ENCODE measurements at places on chromosomes 3 and 15. TPM values are rescaled to one million over a fixed set of nuclear protein-coding genes. Genes with fewer than 3 reads are reported as not detected.

Gene SELENOT
- 285 TPM for total RNA-seq

Gene OXTR
- total RNA-seq, result 1.7 TPM

Gene PLXNA1
- total RNA-seq, result 67.2 TPM

Gene ZBED2
- 8.3 TPM for total RNA-seq

Gene FGD5
- total RNA-seq, result under 0.01 TPM

Gene RBPMS2
- total RNA-seq, result not detected

Gene TEX55
- not detected for total RNA-seq

Gene RBMS3
- total RNA-seq, result 19.3 TPM

Gene ROPN1
- not detected for total RNA-seq

Gene PLCH1
- total RNA-seq, result under 0.01 TPM

Gene PLAAT1
- total RNA-seq, result 0.85 TPM

Gene ITGA11
- not detected for total RNA-seq

Gene ALCAM
- total RNA-seq, result 212 TPM

Gene GCHFR
- 30.9 TPM for total RNA-seq

Gene ST3GAL6
- total RNA-seq, result 5.8 TPM

Gene C3orf49
- not detected for total RNA-seq

Gene TYRO3
- total RNA-seq, result 5.5 TPM

Gene HRG
- not detected for total RNA-seq

Gene ZNF710
- total RNA-seq, result 9.8 TPM

Gene AGTR1
- total RNA-seq, result not detected

Gene CAPN3
- total RNA-seq, result 0.43 TPM

Gene ALG3
- total RNA-seq, result 50.3 TPM

Gene ZDHHC23
- 0.85 TPM for total RNA-seq

Gene SHF
- 1.7 TPM for total RNA-seq

Gene TGM5
- 0.21 TPM for total RNA-seq

Gene SLC22A13
- total RNA-seq, result 0.24 TPM

Gene CD200R1
- 0.24 TPM for total RNA-seq

Gene SLC9C1
- 0.43 TPM for total RNA-seq

Gene PODXL2
- total RNA-seq, result 5.5 TPM

Gene LTK
- total RNA-seq, result not detected

Gene WDR93
- total RNA-seq, result not detected

Gene SAMMSON
- not detected for total RNA-seq

Gene C3orf38
- 24.6 TPM for total RNA-seq

Gene PLSCR5
- total RNA-seq, result not detected

Gene P2RY14
- total RNA-seq, result under 0.01 TPM

Gene OSBPL10
- total RNA-seq, result 14.2 TPM

Gene TTC21A
- total RNA-seq, result 2.7 TPM

Gene IL12A
- 0.72 TPM for total RNA-seq

Data from tracheal epithelial cell (primary cell).